ENCODE measurements at places on chromosomes 1 and 21.

DNA sequence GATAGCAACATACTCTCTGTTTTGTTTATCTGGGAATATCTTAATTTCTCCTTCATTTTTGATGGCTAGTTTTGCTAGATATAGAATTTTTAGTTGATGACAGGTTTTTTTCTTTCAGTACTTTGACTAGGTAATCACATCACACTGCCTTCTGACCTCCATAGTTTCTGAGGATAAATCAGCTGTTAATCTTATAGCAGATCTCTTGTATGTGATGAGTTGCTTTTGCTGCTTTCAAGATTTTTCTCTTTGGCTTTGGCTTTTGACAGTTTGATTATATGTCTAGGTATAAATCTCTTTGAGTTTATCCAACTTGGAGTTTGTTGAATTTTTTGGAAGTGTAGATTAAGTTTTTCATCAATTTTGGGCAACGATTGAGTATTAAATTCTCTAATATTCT, 142.6 kb downstream of the ZNF644 start:
- no peak for DNase-seq

- DNase-seq, result no peak
Measured at GRCh38 chr1:4215391-4215790, 315.3 kb upstream of the C1orf174 start.

- no peak for DNase-seq
Measured at GRCh38 chr1:78687315-78687714, 37.7 kb downstream of the IFI44 start.

DNA sequence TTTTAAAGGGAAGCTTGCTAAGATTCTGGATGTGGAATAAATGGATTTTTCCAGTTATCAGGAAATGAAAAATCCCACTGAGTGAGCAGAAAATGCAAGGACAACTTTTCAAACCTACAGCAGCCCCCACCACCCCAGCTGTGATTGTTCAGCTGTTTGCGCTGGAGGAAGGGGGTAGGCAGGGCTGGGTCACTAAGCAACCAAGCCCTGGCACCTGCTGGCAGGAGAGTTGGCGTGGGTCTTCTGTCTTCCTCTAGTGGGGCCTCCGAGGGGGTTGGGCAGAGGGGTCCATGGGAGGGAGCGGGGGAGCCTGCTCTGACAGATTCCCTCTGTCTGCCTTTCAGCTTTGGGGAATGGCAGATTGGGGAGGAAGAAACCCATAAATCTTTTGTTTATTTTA, 45.3 kb downstream of the EIF2D start:
- DNase-seq, result no peak

GRCh38 chr1:227010645-227011044, 70.6 kb downstream of the COQ8A start:
- no peak for DNase-seq

GRCh38 chr1:109239409-109240068, 9.8 kb upstream of the CELSR2 start:
- peak; percentile 43 for DNase-seq

DNA sequence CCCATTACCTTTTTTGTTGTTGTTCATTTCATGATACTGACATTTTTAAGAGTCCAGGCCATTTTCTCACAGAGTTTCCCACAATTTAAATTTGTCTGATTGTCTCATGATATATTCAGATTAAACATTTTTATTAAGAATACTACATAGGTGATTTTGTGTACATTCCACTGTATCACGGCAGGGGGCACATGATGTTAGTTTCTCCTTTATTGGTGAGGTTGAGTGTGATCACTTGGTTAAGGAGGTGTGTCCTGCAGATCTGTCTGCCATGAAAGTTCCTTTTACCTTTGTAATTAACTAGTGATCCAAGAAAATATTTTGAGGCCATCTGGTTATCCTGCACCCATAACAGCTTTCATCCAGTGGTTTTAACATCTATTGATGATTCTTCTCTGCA, 11.8 kb downstream of the RTCA start:
- DNase-seq, result peak; percentile 22

- DNase-seq, result no peak
Measured at GRCh38 chr1:241411056-241411775, 54.2 kb upstream of the RGS7 start.

Measured in activated CD4-positive, alpha-beta T cell treated with anti-CD3 and anti-CD28 coated beads, Interleukin-10, Interleukin-2, amounts not matched to agents 100 ng/mL and 50 ng/mL, durations not matched to agents 16 hours and 8 hours (primary cell).